Left kidney (tissue), 8 donors: ENCODE measurements at places on chromosomes 13 and 19. TPM values are rescaled to one million over a fixed set of nuclear protein-coding genes. Genes with fewer than 3 reads are reported as not detected.
A peak's percentile ranks its signal among the peaks of the same experiment; 100 is the strongest.

- DNase-seq, result no peak
These were observed 200.2 kb downstream of the COL4A1 start for GRCh38 chr13:110106726-110107125.

GRCh38 chr13:94109715-94110374 is 369.6 kb downstream of the DCT start:
- no peak for DNase-seq

DNA sequence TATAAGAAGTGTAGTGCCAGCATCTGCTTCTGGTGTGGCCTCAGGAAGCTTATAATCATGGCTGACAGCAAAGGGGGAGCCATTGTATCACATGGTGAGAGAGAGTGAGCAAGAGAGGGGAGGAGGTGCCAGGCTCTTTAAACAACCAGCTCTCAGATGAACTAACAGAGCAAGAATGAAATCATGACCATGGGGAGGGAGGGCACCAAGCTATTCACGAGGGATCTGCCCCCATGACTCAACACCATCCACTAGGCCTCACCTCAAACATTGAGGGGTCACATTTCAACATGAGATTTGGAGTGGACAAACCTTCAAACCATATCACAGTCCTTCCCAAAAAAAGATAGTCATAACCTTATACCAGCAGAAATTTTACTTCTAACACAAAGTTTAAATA is 174.0 kb downstream of the GPC5 start:
- no peak for DNase-seq

GRCh38 chr13:99813336-99814095 is 158.1 kb downstream of the ZIC5 start:
- DNase-seq, result no peak

DNA sequence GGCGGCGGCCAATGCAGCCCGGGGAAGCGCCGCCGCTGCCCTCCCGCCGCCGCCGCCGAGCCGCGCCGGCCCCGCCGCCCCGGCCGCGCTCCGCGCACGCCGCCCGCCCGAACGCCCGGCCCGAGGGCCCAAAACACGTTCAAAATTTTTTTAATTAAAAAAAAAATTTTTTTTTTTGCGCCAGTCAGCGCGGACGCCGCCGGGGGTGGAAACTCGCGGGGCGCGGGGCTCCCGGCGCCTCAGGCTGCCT is 468 bp downstream of the HMGB1 start:
- DNase-seq, result no peak

GRCh38 chr13:30898678-30899241 is 7.3 kb upstream of the MEDAG start:
- DNase-seq, result no peak

GRCh38 chr13:102255409-102255808 is 146.4 kb downstream of the FGF14 start:
- no peak for DNase-seq

DNA sequence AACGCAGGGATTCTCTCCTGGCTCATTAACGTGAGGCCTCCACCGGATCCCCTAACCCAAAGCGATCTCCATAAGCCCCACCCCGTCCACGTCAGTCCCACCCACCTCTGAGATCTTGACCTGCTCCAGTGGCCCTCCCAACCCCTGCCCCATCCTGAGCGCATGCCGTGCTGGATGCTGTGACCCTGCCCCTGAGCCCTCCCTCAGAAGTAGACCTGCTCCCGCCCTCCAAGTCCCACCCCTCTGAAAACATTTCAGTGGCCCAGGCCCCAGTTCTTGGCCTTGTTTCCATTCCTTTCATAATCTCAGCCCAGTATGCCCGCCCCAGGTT is 19.9 kb downstream of the LMTK3 start:
- DNase-seq, result no peak

DNA sequence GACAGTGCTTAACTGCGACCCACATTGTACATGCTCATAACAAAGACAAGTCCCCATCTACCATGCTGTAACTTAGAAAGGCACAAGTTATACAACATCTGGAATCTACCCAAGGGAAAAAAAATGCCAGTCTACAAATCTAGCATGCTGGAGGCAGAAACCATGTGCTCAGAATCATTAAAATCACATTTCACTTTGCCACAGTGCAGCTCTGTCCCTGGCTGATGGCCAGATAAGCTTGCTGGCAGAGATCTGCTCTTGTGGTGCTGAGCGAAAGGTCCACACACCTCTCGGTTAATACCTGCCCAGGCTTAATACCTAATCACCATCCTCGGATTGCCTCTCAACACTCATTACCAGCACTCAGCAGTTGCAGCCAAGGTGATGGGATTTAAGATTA is 74.1 kb upstream of the UQCRFS1 start:
- DNase-seq, result no peak

DNA sequence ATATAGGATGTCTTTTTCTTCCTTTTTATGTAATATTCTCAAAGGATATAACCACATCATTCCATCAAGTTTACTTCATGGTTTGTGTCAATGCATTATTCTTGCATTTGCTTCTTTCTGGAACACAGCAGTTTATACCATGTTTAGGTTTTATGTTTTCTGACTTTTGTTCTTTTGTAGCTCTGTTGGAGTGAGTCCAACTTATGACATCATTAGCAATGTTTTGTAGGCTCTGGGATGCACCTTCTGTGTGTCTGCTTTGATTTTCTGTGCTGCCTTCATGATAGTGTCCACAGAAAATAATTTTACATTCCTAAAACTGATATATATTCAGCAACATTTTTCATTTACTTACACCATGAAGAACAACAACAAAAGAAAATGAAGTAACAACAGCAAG is 68.9 kb downstream of the SHISA2 start:
- no peak for DNase-seq

DNA sequence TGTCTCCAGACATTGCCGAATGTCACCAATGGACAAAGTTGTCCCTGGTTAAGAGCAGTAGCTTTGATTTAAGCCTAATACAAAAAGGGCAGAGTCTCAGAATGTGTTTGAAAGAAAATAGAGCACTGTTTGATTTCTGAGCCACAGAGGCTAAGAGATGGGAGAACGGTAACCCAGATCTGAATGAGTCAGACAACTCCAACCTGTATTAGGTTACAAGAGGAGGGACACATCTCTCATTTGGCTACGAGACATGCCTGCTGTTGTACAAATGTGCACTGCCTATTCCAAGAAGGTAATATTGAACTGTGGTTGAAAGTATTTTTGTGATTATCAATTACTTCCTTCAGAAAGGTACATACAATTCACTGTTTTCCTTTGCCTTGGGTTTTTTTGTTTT is 4.9 kb upstream of the HSPH1 start:
- no peak for DNase-seq

GRCh38 chr13:37014609-37015008 is 14.0 kb downstream of the EXOSC8 start:
- DNase-seq, result no peak

- DNase-seq, result no peak
These were observed 463 bp downstream of the PCSK4 start for GRCh38 chr19:1489463-1490310.

GRCh38 chr19:42279902-42280814 is 11.1 kb downstream of the CIC start:
- no peak for DNase-seq

- DNase-seq, result no peak
These were observed 107.8 kb downstream of the EDNRB start for GRCh38 chr13:77810878-77811277.

DNA sequence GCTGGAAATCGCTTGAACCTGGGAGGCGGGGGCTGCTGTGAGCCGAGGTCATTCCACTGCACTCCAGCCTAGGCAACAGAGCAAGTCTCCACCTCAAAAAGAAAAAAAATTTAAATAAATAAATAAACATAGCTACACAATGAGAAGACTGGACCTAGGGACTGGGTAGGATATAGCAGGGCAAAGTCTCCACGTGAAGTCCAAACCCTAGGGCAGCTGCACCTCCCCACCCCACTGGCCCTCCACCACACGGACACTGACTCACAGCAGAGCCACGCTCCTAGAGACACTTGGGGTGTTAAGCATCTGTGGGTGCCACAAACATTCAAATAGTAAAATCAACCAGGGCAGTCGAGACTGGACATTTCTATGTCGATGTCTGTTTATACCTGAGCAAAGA is 7.1 kb downstream of the LATS2 start:
- no peak for DNase-seq

GRCh38 chr13:96052656-96053002 is 572 bp downstream of the UGGT2 start:
- peak; percentile 27 for DNase-seq

DNA sequence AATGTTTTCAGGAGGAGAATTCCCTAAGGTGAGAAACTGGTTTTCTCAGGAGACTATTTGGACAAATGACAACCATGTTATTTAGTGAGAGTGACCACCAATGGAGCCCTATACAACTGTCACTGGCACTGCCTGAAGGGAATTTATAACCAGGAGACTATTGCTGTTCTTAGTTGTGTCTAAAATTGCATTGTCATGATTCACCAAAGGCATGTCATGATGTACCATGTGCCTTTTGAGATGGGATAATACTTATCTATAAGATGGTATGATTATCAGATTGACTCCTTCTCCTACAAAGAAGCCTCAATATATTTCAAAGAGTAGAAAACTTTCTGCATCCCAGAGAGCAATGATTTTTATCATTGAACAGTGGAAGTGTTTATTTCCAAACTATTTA is 739.4 kb upstream of the GPC6 start:
- DNase-seq, result no peak

DNA sequence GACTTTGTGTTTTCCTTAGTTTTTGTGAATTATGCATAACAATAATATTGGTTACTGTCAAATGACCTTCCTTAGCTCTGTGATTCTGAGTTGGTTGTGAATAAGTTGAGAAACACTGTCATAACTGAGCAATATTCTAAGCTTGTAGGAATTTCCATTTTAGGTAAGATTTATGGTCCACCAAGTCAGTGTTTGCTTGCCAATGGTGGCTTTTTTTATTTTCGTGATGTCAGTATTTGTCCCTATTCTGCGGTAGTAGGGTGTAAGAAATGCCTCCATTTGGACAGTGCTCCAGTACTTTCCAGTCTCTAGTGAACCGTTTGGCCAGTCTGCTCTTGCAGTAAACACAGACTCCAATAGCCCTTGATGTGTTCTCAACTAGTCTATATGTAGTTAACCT is 94.7 kb downstream of the FRY start:
- no peak for DNase-seq

DNA sequence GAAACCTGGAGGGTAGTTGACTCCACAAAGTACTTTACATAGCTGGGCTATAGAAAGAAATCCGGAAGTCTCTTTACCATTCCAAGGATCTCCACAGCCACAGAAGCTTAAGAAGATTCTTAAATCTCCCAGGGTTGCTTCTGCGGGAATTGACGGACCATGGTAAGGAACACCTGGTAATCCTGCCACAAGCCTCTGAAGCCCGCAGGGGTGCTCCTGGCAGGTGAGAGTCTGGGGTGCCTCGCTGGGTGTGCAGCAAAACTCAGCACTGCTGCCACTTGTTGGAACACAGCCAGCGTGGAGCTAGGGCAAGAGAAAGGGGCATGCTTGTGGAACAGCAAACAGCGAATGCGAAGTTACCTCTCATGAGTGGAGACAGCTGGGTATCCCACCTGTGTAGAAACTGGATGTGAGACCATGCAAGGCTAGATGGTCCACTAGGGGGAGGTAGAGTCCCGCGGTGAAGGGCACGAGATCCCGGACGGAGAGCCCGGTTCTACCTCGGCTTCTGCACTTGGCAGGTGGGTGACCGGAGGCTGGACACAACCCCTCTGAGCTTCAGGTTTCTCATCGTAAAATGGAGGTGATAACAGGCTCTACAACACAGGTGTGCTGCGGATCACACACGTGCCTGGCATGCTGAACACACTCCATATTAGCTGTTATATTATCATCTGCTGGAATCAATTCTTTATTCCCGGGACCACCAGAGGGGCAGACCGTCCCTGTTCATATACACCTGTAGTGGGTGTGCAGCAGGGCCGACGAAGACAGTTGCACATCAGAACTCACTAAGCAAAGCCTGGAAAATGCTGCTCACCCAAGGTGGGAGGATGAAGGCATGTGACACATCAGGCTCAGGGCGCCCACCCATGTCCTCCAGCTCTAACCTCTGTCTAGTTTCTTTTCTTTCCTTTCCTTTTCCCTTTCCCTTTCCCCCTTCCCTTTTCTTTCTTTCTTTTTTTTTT is 24.1 kb upstream of the UBAC2 start:
- peak; percentile 69 for DNase-seq

OR10H2 gene
- not detected for polyA plus RNA-seq

QPCTL gene
- 9.6 TPM for polyA plus RNA-seq

NCR1 gene
- polyA plus RNA-seq, result 0.37 TPM

GAPDHS gene
- polyA plus RNA-seq, result not detected

ADGRE3 gene
- polyA plus RNA-seq, result not detected

MISP3 gene
- polyA plus RNA-seq, result 4.6 TPM
